ENCODE measurements at places on chromosomes 12 and 14.

- DNase-seq: no peak
Measured at GRCh38 chr12:120497524-120498150, 1.7 kb downstream of the DYNLL1 start.

- no peak for DNase-seq
Measured at GRCh38 chr14:91841065-91841464, 26.3 kb downstream of the TC2N start.

- DNase-seq: no peak
Measured at GRCh38 chr12:115584156-115584555, 693.3 kb downstream of the MED13L start.

DNA sequence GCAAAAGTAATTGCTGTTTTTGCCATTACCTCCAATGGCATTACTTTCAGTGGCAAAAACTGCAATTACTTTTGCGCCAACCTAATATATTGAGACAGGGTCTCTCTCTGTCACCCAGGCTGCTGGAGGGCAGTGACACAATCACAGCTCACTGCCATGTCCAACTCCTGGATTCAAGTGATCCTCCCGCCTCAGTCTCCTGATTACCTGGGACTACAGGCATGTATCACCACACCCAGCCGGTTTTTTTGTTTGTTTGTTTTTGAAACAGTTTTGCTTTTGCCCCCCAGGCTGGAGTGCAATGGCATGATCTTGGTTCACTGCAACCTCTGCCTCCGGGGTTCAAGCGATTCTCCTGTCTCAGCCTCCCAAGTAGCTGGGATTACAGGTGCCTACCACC, 15.7 kb upstream of the KDM2B start:
- DNase-seq: no peak

DNA sequence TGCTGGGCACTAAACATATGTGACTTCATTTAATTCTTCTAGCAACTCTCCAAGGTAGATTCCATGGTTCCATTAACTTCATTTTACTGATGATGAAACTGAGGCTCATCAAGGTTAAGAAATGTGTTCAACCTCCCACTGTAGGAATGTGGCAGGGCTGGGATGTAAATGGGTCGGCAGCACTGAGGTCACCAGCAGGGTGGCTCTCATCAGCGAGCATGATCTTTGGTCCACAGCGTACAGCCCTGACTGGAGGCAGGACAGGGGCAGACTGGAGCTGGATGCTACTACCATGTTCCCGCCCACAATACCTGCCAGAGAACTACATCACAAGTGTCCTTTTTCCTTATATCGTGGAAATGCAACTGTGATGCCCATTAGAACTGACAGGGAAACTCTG, 4.6 kb downstream of the APPL2 start:
- no peak for DNase-seq

- no peak for DNase-seq
Measured at GRCh38 chr14:64968167-64968566, 4.0 kb downstream of the RAB15 start.

DNA sequence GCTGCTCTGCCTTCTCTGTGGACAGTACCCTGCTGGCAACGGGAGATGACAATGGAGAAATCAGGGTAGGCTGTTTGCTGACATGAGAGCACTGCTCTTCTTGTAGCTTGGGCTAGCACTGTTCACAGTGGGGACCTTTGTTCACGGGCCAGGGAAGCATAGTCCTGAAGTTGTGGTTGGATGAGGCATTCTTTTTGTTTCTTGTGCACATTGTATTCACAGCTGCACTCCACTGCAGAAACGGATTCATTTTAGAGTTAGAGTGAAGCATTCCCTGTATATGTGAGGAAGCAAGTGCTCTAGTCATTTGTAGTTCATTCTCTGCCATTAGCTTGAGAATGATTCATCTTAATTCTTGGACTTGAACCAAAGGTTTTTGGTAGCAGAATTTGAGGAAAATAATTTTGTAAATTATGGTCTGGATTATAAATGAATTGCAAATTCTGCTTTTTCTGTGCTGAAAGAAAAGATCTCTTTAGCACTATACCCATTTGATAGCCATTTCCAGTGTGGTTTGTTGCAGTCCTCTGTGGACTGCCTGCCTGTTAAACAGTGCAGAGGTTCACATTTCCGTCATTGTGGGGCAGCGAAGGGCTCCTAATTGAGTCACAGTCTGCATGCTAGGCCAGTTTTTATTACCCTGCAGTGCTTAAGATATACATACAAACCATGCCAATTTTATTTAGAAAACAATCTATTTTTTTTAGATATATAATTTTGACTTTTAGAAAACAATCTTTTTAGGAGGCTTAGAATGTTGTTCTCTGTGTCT, 80.6 kb downstream of the APAF1 start:
- DNase-seq: no peak

- no peak for DNase-seq
Measured at GRCh38 chr12:1115484-1116231, 124.6 kb downstream of the ERC1 start.

DNA sequence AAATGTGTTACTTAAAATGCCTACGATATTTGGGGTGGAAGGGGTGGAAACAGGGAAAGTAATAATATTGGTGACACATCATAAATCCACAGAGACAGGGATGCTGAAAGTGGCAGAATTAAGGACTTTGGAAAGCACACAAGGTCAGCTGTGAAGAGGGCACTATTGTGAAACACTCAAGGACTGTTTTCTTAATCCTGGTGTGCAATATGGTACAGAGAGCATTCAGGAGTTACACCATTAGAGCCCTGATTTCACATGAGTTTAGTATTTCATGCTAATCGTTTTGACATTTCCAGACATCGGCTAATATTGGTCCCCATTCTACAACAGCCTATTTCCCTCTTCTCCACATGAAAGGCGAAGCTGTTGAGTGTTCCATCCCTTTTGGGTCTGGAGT, 219.2 kb downstream of the MSRB3 start:
- no peak for DNase-seq

- no peak for DNase-seq
Measured at GRCh38 chr12:130965668-130966067, 12.0 kb downstream of the ADGRD1 start.

DNA sequence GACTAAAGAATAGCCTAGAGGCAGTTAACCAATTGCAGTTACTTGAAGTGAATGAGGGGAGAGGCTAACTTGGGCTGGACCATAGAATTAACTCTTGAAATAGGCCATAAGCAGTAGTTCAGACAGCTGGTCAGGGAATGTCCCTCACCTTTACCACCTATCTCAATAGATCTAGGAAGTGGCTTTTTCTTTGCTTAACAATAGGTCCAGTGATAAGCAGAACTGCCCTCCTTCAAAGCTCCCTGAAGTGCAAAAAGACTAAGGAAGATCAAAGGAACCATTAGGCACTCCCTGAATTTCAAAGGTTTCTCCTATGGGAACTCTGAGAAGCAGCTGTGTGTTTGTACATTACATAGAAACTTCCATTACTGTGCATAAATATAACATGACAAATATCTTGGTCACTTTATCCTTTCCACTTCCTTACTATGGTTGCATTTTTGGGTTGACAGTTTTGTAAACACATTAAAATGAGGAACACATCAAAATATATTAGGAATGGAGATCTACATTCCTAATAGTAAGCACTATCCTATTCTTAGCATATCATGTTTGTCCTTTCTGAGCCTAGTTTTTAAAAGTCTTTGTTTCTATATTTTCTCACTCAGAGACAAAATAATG, 7.2 kb upstream of the NAA30 start:
- no peak for DNase-seq

GRCh38 chr12:132071040-132071810, 72.9 kb downstream of the DDX51 start:
- no peak for DNase-seq

DNA sequence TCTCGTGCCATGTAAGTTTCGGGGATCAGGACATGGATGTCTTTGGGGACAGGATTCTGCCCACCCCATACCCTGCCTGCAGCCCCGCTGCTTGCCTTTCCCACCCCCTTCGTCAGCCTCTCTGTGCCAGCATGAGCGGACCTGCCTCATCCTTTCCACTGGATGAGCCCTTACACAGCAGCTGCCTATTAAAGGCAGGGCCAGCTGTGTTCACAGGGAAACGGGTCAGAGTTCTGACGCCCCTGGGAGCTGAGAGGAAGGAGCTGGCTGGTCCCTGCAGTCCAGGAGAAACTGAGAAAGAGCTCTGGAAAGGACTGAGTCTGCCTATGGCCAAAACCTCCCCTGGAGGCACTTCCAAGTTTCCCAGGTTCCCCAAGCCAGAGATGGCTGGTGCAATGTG, 83.5 kb upstream of the NCOR2 start:
- DNase-seq: no peak

GRCh38 chr14:76274324-76274723, 101.6 kb upstream of the ESRRB start:
- no peak for DNase-seq

DNA sequence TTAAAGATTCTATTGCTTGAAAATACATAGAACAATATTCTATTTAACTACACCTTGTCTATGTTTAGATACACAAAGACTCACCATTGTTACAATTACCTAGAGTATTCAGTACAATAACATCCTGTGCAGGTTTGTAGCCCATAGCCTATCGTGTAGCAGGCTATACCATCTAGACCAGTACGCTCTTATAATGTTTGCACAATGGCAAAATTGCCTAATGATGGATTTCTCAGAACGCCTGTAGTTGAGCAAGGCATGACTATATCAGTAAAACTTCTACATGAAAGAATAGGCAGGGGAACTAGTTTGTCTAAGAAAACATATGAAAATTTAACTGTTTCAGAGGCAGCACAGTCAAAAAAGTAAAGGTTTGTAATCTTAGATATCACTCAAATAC, 375.9 kb downstream of the DAD1 start:
- no peak for DNase-seq

GRCh38 chr12:3236345-3237187, 159.4 kb downstream of the TSPAN9 start:
- DNase-seq: no peak

- no peak for DNase-seq
Measured at GRCh38 chr12:23887055-23887835, 62.2 kb downstream of the SOX5 start.

DNA sequence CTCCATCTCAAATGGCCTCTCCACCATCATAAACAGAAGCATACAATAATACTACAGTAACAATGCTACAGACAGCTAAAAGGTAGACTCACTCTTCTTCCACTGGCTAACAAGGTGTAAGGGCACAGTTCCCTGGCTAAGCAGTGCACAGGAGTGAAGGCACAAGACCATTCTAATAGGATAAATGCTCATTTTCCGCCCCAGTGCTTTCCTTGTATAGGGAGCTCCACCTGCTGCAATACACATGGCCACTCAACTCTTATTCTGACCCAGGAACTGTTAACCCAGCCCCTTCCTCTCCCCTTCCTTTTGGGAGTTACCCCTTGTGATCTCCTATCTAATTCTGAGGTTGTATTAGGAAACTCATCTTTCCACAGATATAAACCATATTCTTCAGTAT, 124.6 kb downstream of the KCNK10 start:
- DNase-seq: no peak

Data from central memory CD8-positive, alpha-beta T cell (primary cell).